Activated CD4-positive, alpha-beta memory T cell treated with anti-CD3 and anti-CD28 coated beads for 36 hours (primary cell): ENCODE measurements at places on chromosomes 16 and 17.
A peak's percentile ranks its signal among the peaks of the same experiment; 100 is the strongest.

- DNase-seq: no peak
These were observed 17.1 kb upstream of the ALOX15B start for GRCh38 chr17:8021565-8022359.

DNA sequence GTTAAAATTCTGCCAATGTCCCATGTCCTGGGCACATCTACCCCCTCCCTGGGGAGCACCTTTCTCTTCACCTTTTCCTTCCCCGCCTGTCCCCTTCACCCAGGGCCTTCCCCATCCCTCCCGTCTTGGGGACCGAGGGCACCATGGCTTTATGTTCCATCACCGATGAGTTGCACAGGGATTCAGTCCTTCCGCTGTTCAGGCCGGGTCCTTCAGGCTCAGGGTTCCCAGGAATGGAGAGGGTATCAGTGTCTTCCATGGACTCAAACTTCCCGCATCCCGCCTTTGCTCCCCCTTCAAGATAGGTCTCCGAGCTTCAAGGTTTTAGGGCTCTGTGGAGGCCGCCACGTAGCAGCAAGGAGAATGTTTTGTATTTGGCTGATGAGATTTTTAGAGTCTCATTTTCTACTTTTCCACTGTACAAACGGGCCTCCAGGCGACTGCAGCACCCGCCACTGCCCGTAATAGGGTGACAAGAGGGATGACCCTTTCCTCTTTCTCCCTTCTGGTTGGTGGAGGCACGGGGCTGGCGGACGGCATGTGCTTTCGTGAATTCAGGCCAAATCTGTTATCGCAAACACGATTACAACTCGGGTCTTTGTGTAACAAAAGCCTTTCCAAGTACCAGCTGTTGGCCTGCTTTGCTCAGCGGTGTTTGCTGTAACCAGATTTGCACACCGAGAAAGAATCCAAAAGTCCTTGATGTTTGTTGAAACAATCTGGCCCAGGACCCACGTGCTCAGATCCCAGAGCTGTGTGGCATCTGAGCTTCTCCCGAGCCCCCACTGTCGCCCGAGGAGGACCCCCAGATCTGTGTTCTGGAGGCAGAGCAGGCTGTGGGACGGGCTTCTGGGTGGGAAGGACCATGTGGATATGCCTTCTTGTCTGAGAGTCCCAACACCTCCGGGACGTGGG is 236.3 kb downstream of the SEC14L1 start:
- DNase-seq: no peak

DNA sequence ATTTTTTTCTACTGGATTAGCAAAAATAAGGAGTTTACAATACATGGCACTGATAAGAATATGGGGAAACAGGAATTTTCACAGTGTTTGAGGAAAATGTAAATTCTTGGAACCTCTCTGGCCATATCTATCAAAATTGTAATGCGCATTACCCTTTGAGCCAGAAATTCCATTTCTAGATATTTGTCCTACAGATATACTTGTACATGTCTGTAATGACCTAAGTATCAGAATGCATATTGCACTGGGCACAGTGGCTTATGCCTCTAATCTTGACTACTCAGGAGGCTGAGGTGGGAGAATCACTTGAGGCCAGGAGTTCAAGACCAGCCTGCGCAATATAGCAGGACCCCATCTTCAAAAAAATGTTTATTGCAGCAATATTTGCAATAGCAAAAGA is 25.8 kb upstream of the HAS3 start:
- no peak for DNase-seq

DNA sequence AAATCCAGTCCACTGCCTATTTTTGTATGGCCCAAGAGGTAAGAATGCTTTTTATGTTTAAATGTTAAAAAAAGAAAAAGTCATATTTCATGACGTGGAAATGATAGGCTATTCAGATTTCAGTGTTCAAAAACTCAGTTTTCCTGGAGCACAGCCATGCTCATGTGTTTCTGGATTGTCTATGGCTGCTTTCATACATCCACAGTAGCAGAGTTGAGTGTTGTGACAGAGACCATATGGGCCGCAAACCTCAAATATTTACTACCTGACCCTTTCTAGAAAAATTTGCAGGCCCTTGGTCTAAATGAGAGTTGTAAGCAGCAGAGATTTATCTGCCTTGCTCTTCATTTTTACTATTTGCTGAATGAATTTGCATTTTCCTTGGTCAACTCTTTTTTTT is 264.1 kb downstream of the CBLN1 start:
- DNase-seq: no peak

DNA sequence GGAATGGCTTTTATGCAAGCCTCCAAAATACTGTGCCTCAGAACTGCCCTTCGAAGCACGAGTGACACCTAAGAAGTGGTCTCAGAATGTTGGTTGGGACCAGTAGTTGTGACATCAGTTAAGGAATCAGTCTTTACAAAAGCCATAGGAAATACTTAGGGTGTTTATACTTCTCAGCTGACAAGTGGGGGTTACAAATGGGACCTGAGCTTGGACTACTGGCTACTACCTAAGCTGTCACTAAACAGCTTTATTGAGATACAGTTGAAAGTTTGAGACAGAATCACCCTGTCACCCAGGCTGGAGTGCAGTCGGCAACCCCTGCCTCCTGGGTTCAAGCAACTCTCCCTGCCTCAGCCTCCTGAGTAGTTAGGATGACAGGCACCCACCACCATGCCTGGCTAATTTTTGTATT is 5.0 kb downstream of the RPL19 start:
- no peak for DNase-seq

GRCh38 chr17:48328457-48328856 is 101.6 kb downstream of the SKAP1 start:
- no peak for DNase-seq

DNA sequence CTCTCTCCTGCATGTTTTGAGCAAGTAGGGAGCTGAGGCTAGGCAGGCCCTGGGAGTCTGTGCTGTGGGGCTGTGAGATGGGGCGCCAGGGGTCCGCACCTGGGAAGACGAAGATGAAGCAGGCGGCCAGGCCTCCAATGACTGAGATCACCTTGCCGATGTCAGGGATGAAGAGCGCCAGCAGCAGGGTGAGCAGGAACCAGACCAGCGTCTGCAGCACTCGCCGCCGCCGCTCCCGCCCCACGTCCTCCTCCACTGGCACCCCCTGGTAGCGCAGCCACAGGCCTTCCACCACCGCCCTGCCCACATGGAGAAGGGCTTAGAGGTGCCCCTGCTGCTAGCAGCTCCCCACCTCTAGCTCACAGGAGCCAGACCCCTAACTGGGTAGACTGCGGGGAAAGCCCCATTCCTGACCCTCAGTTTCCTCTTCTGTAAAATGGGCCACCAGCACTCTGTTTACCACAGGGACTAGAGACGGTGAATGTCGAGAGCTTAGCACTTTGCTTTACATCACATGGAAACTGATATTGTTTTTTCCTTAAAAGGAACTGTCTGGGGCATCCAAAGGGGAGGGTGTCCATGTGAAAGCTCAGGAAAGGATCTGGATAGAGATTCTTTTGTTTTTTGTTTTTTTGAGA is 13.5 kb downstream of the SLC38A7 start:
- no peak for DNase-seq

DNA sequence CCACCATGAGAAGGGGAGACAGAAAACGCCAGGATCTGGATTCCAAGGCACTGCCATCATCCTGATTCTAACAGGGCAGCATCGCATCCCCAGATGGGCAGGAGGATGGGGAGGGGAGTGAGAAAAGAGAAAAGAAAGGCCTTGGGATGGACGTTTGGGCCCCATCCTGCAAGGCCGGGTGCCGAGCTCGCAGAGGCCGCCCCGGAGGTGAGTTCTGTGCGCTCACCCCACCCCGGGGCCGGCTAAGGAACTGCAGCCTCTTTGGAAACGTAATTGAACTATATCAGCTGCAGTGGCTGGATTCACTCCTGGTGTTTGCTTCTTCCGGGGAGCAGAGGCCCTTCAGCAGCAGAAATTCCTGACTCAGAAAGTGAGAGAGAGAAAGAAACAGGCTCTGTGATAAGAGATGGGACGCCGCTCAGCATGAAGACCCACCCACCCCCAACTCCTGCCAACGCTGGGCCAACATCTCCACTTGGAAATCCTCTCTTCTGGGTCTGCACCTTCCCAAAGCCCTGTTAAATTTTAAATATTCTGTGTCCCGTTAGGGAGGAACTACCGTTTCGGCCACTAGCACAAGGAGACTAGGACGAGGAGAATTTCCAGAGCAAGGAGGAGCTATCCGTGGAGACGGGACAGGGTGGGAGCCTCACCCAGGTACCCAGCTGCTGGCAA is 8.5 kb upstream of the SSTR2 start:
- DNase-seq: peak; percentile 73

DNA sequence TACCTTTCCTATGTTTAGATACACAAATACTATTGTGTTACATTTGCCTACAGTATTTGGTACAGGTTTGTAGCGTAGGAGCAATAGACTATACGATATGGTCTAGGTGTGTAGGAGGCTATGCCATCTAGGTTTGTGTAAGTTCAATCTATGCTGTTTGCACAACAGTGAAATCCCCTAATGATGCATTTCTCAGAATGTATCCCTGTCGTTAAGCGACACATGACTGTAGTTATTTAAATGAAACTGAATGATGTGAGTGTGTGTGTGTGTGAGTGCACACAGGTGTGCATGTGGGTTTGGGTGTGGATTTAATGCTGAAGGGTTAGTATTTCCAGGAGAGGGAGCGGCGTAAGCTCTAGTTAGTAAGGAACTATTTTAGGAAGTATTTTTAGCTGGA is 34.6 kb upstream of the SMIM36 start:
- DNase-seq: no peak

GRCh38 chr17:61307905-61308886 is 91.4 kb upstream of the TBX2 start:
- DNase-seq: no peak

GRCh38 chr17:74552037-74552436 is 6.1 kb upstream of the CD300C start:
- no peak for DNase-seq

GRCh38 chr16:20675488-20676267 is 21.8 kb downstream of the ACSM1 start:
- DNase-seq: peak; percentile 50

DNA sequence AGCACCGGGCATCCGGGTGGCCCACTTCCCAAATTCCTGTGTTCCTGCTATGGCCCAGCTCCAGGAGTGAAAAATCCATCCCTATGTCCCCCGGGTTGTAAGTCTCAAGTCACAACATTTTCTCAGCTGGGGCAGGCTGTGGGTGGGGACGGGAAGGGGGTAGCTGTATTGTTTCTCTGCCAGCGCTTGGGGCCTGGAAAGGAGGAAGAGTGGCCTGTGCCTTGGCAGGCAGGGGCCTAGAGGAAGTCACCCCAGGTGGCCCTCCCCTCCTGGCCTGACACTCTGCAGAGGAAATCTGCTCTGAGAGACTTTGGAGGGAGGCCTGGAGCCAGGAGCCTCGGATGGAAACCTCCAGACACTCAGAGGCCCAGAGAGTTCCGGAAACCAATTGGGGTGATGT is 10.6 kb upstream of the SCN4A start:
- DNase-seq: no peak

GRCh38 chr16:22400900-22401299 is 26.5 kb upstream of the CDR2 start:
- DNase-seq: no peak

GRCh38 chr16:20853143-20853542 is 46.8 kb downstream of the REXO5 start:
- DNase-seq: no peak

- peak; percentile 62 for DNase-seq
These were observed 4.4 kb downstream of the CBX4 start for GRCh38 chr17:79834565-79835469.

- DNase-seq: no peak
These were observed 59.0 kb downstream of the ACSM2A start for GRCh38 chr16:20510323-20510722.

- no peak for DNase-seq
These were observed 77.4 kb downstream of the LMF1 start for GRCh38 chr16:893360-893759.

- no peak for DNase-seq
These were observed 17.8 kb upstream of the METRNL start for GRCh38 chr17:83061586-83061985.

- DNase-seq: no peak
These were observed 1.7 kb upstream of the MAZ start for GRCh38 chr16:29804455-29805231.

- no peak for DNase-seq
These were observed 185.9 kb downstream of the C16orf95 start for GRCh38 chr16:87131061-87131995.

- DNase-seq: no peak
These were observed 395 bp downstream of the STXBP4 start for GRCh38 chr17:54968988-54969332.

GRCh38 chr17:79490530-79490929 is 120.3 kb downstream of the RBFOX3 start:
- no peak for DNase-seq

- no peak for DNase-seq
These were observed 208.2 kb upstream of the MAF start for GRCh38 chr16:79808731-79809130.

GRCh38 chr17:81453712-81454111 is 58.5 kb downstream of the BAHCC1 start:
- peak; percentile 39 for DNase-seq

- peak; percentile 52 for DNase-seq
These were observed 82.3 kb downstream of the CCDC182 start for GRCh38 chr17:57662644-57663308.

GRCh38 chr16:19766988-19767387 is 48.9 kb downstream of the IQCK start:
- no peak for DNase-seq

- peak; percentile 60 for DNase-seq
These were observed 10.2 kb downstream of the RNF213 start for GRCh38 chr17:80270836-80271235.

DNA sequence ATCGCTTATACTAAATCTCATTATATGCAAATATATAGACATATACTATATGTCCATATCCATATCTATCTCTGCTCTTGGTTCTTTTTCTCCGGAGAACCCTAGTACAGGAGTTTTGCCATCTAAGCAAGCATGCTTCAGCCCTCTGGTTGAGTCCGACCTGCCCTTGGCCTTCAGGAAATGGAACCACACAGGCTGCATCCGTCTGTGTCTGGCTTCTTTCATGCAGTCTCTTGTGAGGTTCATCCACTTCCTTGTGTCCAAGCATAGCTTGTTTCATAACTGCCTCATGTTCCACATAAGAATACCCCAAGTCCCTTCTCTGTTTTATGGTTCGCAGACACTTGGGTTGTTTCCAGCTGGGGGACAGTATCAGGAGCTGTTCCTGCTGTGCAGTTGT is 16.8 kb downstream of the SNX20 start:
- no peak for DNase-seq

DNA sequence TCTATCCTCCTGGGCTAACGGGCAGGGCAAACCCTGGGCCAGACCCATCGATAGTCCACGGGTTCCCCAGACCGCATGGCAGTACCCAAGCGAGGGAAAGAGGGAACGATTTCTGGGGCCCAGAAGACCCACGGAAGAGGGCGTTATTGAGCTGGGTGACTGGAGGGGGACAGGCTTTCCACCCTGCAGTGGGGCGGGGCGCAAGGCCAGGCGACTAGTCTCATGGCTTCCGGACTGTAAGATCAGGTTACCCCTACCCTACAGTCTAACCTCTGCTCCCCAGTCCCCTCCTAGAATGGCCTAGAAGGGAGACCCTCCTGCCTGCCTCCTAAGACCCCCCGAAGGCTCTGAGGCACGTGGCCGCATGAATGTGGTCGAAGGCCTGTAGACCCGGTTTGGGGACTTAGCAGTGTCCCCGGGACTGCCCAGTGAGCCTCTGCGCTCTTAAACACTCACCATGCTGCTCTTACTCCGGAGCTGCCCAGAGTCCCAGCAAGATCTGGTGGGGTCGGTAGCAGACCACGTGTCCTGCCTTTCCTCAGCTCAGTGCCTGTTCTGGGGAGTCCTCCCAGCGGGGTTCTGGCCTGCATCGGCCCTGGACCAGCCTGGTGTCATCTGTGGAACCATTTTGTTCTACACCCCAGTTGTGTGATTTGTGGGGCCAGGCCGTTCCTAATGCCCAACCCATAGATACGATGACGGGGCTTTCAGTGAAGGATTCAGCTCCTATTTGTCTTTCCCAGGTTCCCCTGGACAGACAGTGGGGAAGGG is 13.2 kb upstream of the AURKB start:
- peak; percentile 72 for DNase-seq
